Temporal lobe (tissue), 4 donors: ENCODE measurements at places on chromosomes 6 and 20. TPM values are rescaled to one million over a fixed set of nuclear protein-coding genes. Genes with fewer than 3 reads are reported as not detected.

The RSPO4 gene
- not detected for total RNA-seq

The TNNC2 gene
- 0.25 TPM for total RNA-seq

The EYA2 gene
- total RNA-seq: 1.5 TPM

The KIZ gene
- 7.4 TPM for total RNA-seq

The OPRM1 gene
- 0.98 TPM for total RNA-seq

The PRDM13 gene
- not detected for total RNA-seq

The TENT5A gene
- 2.5 TPM for total RNA-seq

The SLC22A2 gene
- total RNA-seq: 0.74 TPM

The CAPN11 gene
- total RNA-seq: 0.25 TPM

The TMEM217 gene
- total RNA-seq: 0.49 TPM

The AGPAT1 gene
- total RNA-seq: 17.5 TPM

The IMPG1 gene
- total RNA-seq: not detected

The PI16 gene
- total RNA-seq: 0.25 TPM

The CALHM5 gene
- total RNA-seq: 0.25 TPM
